ENCODE measurements at places on chromosomes 4 and X. TPM values are rescaled to one million over a fixed set of nuclear protein-coding genes. Genes with fewer than 3 reads are reported as not detected.

The RTL5 gene
- total RNA-seq: 4.6 TPM

The TRPC3 gene
- not detected for total RNA-seq

The CCNI gene
- total RNA-seq: 186 TPM

The MRPL1 gene
- total RNA-seq: 7.8 TPM

The TLR10 gene
- total RNA-seq: 0.27 TPM

DNA sequence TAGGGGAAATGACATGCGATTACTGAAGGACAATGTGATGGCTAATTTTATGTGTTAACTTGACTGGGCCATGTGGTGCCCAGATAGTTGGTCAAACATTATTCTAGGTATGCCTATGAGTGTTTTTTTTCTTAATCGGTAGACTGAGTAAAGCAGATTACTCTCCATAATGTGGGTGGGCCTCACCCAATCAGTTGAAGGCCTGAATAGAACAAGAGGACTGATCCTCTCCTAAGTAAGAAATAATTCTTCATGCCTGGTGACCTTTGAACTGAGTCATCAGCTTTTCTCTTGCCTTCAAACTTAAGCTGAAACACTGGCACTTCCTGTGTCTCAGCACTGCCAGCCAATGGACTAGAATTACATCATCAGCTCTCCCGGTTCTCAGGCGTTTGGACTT lies 164.0 kb upstream of the FGF13 start:
- no peak for DNase-seq

GRCh38 chr4:24497221-24497620 lies 87.1 kb downstream of the DHX15 start:
- no peak for DNase-seq

The MAGEA3 gene
- not detected for total RNA-seq

- DNase-seq: no peak
Measured at GRCh38 chr4:89660444-89661172, 176.4 kb downstream of the SNCA start.

GRCh38 chr4:25993395-25994185 lies 79.6 kb downstream of the SMIM20 start:
- DNase-seq: no peak

The EGFL6 gene
- not detected for total RNA-seq

- DNase-seq: no peak
Measured at GRCh38 chr4:138034871-138035270, 207.3 kb downstream of the SLC7A11 start.

GRCh38 chrX:148715361-148715760 lies 214.9 kb downstream of the AFF2 start:
- no peak for DNase-seq

The AFM gene
- total RNA-seq: not detected

The NLGN4X gene
- total RNA-seq: under 0.01 TPM

The HTN3 gene
- not detected for total RNA-seq

- DNase-seq: no peak
Measured at GRCh38 chr4:71045256-71045655, 51.8 kb downstream of the DCK start.

The CBLL2 gene
- not detected for total RNA-seq

The NAA10 gene
- total RNA-seq: 37.4 TPM

The EDA gene
- under 0.01 TPM for total RNA-seq

GRCh38 chr4:76781698-76782595 lies 116.0 kb downstream of the SOWAHB start:
- no peak for DNase-seq
